ENCODE measurements at places on chromosomes 7 and 10.

DNA sequence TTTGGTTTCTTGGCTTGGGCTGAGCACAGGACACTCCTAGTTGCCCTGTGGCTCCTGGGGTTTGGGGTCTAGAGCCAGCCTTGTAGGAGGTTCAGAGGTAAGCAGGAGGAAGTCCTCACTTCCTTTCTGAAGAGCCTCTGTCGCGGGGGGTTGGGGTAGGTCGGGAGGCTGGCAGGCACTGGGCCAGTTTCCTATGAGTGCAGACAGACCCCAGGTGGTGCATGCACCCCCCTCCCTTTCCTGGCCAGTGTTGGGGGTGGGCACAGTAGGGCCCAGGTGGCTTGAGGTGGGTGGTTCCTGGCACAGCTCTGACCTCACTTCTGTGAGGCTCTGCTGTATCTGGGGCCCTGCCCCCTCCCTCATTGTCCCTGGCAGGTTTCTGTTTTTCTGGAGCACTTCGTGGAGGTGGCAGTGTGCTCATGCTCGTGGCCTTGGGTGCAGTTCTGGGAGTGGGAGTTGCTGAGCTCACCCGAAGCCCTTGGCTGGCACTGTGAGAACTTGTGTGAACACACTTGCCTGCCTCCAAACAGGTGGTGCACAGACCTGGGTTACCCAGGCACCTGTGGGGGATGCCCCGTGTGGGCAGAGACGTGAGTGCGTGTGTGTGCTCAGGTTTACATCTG is 1.8 kb downstream of the PALD1 start:
- peak overlapping the region; percentile 75 for H3K4me3 ChIP-seq
- no peaks in the 10 kb centered on the region for H3K36me3 ChIP-seq
- DNase-seq, result no peak
- no peaks in the 10 kb centered on the region for H3K27me3 ChIP-seq
- no peaks in the 10 kb centered on the region for H3K4me1 ChIP-seq

DNA sequence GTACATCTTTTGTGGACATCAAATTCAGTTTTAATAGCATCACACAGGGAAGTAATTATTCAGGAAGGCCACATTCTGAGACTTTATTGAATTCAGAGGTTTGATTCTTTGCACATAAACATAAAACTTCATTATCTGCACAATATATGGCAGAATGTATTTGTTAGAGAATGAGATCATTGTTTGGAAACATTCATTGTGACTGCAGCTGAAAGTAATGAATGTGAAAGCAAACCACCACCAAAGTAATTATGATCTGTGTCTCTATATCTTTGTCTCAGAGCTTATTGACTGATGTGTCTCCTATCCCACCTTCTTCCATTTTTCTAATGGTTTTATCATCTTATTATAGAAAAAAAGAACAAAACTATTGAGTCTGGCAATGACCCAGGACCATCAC is 340.9 kb upstream of the PCDH15 start:
- H3K27ac ChIP-seq, result no peak overlapping the region
- no peaks in the 10 kb centered on the region for H3K36me3 ChIP-seq
- no peak overlapping the region for H3K4me3 ChIP-seq
- H3K27me3 ChIP-seq, result no peaks in the 10 kb centered on the region

- DNase-seq, result no peak
- no peak overlapping the region for H3K4me3 ChIP-seq
- H3K27me3 ChIP-seq, result no peaks in the 10 kb centered on the region
- H3K4me1 ChIP-seq, result peaks cover 4% of the 10 kb centered on the region
- H3K27ac ChIP-seq, result no peak overlapping the region
Observed at GRCh38 chr7:84040355-84040754, 154.2 kb downstream of the SEMA3A start.

DNA sequence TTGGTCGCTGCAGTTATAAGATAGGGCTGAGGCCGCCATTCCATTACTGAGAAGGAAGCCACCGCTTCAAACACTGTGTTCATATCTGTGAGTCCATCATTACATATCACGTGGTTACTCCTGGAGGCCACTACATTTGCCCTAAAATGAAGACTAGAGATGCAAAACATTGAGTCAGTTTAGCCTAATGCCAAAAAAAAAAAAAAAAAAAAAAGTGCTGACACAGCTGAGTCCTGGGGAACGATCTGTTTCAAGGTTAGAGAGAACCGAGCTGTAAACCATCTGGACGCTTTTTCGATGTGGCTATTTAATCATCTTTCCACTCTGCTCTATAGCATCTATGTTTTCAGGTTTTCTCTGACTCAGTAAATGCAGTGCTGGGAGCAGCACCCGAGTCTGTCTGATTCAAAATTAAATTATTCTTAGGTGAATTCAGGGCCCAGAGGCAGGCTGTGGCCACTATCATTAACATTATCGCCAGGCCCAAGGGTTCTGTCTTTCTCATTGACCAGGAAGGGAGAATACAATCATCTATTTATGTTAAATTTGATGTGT is 449.1 kb downstream of the PAXIP1 start:
- H3K27ac ChIP-seq, result no peak overlapping the region
- H3K4me1 ChIP-seq, result no peaks in the 10 kb centered on the region
- no peak for DNase-seq
- no peak overlapping the region for H3K4me3 ChIP-seq
- H3K36me3 ChIP-seq, result no peaks in the 10 kb centered on the region
- H3K27me3 ChIP-seq, result no peaks in the 10 kb centered on the region

- DNase-seq, result no peak
- no peak overlapping the region for H3K4me3 ChIP-seq
- H3K27ac ChIP-seq, result no peak overlapping the region
- no peaks in the 10 kb centered on the region for H3K36me3 ChIP-seq
- peaks cover 4% of the 10 kb centered on the region for H3K4me1 ChIP-seq
Observed at GRCh38 chr10:43885842-43886241, 237.2 kb upstream of the ZNF32 start.

GRCh38 chr7:3980300-3980643 is 679.2 kb downstream of the SDK1 start:
- no peak overlapping the region for H3K4me3 ChIP-seq
- H3K27me3 ChIP-seq, result no peaks in the 10 kb centered on the region
- no peak for DNase-seq
- H3K36me3 ChIP-seq, result no peaks in the 10 kb centered on the region
- H3K27ac ChIP-seq, result no peak overlapping the region

DNA sequence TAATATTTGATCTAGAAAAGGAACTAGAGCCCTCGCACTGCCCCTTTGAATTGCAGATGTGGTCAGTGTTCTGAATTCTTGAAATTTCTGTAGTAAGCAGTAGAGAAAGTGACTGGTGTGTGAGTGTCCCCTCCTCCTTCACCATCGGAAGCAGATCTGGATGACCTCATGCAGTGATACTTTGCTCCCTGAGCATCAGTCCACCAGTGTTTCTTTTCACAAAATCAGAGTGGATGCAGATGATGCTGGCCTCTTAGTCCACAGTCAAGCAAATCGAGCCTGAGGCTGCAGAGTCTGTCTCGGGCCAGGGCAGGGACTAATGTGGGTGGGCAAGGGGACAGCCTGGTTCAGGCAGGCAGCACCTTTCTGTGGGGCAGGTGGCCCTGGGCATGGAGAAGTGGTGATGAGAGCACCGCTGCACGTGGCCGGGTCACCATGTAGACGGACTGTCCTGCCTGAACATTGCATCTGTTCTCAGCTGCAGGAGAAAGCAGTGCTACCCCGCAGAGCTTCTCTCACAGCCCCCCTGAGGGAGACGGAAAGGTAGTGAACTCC is 5.4 kb downstream of the INSIG1 start:
- peaks cover 15% of the 10 kb centered on the region for H3K4me1 ChIP-seq
- peaks cover 7% of the 10 kb centered on the region for H3K36me3 ChIP-seq
- no peak overlapping the region for H3K4me3 ChIP-seq
- DNase-seq, result no peak
- no peak overlapping the region for H3K27ac ChIP-seq
- no peaks in the 10 kb centered on the region for H3K27me3 ChIP-seq
